Left colon (tissue), 2 donors: ENCODE measurements at places on chromosomes 6 and 20.

DNA sequence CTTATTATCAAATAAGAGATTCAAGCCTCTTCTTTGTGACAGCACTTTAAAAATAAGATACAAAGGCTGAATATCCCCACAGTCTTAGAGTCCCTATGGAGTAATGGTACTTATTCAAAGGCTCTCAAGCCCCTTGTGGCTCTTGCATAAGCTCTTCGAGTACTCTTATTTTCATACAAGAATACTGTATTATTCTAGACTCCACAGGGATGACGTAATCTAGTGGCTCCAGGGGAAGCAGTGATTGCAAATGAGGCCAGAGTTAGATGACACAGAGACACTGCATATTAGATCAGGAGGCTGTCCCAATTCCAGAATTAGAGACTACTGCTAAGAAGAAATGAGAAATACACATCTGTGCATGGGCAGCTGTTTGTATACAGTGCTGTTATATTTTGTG, 1195.9 kb upstream of the MAP3K7 start:
- no peak for DNase-seq

GRCh38 chr20:44946271-44946852, 13.8 kb downstream of the TOMM34 start:
- DNase-seq, result no peak

DNA sequence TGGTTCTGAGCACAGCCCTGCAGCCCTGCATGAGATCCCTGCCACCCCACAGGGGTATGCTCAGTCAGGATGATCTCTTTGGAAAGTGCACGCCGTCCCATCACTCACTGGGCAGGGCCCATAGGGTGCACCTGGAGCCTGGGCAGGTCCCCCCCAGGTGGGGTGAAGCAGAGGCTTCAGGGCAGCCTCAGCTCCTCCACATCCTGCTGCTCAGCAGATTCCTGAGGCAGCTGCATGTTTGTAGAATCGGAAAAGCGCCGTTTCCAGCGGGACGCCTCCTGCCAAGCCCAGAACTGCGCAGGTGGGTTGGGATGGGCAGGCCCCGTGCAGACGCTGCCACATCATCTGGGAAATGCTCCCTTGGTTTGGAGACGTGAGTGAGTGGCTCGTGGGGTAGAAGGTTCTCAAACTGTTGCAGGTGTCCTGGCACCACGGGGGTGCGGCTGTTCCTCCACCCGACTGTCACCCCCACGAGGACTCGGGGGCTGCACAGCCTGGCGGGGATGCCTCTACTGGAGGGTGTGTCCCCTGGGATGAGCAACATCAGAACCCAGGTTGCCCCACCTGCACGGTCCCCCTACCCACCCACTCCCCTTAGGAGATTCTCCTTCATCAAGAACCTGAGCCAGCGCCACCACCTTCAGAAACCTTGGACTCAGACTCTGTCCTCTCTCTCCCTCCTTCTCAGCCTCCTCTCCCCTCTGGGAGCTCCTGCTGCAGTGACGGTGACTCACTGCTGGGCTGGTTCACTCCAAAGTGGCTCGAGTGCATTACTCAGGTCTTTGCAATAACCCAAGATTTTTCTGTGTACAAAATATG, 334.1 kb downstream of the TAF4 start:
- no peak for DNase-seq

GRCh38 chr20:13220904-13221297, at the start of gene ISM1:
Gene ISM1, plus strand, starts transcription at chr20:13221274. Its CDS starts 503 bp downstream, at chr20:13221777.
- no peak for DNase-seq

DNA sequence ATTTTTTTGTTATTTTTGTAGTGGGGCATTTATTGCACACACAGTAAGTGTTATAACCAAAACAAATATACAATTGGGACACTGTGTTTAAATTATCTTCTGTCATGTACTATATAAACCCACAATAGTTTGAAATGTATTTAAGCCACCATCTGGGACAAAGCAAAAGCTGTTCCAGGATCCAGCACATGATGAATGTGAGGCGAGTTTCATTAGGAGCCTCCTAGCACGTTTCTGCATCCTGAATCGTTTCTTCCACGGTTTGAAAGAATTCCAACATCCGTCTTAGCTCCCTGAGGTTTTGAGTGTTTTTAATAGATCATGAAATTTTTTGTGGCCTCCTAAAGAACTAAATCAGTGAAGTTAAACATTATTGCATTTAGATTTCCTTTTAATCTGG, 65.8 kb downstream of the EYA4 start:
- DNase-seq, result no peak

GRCh38 chr6:106510090-106510970, 119.0 kb downstream of the RTN4IP1 start:
- peak; percentile 87 for DNase-seq

DNA sequence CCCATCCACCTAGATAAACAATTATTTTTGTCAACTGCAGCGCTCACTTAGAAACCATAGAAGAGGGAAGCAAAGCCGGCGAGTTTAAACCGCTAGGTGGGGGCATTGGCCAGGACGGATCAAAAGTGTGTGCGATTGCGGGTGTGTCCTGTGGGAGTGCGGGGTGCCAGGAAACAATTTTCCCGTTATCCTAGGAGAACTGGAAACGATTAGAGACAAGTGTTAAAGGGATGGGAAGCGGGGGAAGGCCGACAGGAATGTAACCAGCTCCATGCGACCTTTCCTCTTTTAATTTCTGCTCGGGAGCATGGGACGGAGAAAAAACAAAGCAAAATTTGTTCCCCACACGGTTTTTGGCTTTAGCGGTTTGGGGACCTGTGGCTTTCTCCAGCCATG, 2.8 kb upstream of the HTR1B start:
- peak; percentile 62 for DNase-seq

DNA sequence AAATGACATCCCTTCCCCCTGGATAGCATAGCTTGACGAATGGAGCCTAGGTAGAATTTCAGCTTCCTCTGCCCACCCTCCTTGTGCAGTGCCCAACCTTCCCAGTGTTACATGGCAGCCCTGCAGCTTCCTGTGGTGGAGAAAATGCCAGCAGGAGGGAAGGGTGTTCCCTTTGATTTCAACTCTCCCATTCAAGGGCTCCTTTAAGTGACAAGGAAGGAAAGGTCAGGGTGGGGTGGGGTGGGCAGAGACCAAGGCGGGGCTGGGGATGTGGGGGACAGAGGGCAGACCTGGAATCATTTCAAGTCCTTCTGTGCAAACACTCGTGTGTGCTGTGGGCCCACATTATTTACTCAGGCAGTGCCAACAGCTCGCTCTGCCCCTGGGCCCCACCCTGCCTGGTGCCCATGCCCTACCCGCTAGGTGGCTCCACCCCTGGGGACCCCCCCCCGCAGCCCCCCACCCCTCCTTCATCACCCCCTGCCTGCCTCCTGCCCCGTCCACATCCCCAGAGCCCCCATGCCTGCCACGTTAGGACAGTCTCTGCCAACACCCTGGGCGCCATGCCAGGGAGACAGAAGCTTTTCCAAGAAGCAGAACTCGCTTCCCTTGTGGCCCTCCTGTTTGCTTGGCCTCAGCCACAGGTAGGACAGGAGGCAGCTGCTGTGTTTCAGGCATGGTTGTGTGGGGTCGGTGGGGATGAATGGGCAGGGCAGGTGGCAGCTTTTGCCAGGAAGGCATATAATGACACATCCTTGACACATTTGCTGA, 9.4 kb downstream of the SPDEF start:
- DNase-seq, result peak; percentile 80

- no peak for DNase-seq
These were observed 35.5 kb upstream of the BMP2 start for GRCh38 chr20:6732001-6732447.

DNA sequence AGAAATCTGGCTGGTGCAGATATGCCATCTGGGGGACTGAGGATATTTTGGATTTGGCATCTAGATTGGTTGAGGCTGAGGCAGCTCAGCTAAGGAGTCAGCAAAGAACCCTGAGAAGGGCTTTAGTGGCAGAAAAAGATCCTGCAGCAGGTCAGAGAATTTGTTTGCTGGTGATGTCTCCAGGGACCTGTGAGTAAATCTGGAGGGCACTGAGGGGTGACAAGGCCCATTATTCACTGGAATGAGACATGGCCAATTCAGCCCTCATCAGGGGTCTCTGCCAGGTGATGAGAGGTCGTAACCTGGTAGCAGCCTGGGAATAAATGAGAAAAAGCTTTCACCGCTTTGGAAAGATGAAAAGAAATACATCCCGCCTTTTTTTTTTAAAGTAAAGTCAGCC, 118.3 kb upstream of the FBXL4 start:
- no peak for DNase-seq

DNA sequence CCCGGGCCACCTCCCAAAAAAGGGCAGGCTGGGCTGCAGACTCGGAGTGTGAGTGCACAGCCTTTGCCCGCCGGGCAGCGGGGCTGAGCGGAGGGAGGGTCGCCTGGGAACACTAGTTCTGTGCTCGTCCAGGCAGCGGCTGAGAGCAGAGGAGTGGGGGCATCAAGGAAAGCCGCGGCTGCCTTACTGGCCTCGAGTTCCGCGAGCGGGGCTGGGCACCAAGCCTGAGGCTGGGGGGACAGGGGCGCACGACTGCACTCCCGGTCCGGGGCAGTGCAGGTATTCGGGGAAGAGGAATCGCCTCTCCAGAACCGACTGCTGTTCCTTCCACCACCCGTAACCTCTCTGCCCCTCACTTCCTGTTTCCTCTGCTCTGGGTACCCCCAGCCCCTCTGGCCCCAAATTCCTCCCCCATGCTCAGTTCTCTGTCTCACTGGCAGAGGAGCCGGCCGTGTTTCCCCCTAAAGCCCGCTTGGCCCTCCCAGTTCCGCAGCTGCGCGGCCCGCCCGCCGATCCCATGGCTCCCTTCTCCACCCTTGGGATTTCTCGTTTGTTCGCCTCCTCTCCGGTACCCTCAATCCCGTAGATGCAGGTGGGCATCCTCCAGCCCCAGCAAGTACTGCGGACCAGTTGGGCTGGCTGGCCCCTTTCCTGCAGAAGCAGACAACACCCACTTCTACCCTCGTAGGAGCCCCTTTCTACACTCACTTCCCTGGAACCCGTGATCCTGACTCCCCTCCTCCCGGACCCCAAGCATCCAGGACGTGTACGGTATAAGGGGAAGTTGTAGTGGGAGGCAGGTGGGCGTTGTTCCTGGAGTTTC, 5.1 kb downstream of the RING1 start:
- DNase-seq, result no peak

DNA sequence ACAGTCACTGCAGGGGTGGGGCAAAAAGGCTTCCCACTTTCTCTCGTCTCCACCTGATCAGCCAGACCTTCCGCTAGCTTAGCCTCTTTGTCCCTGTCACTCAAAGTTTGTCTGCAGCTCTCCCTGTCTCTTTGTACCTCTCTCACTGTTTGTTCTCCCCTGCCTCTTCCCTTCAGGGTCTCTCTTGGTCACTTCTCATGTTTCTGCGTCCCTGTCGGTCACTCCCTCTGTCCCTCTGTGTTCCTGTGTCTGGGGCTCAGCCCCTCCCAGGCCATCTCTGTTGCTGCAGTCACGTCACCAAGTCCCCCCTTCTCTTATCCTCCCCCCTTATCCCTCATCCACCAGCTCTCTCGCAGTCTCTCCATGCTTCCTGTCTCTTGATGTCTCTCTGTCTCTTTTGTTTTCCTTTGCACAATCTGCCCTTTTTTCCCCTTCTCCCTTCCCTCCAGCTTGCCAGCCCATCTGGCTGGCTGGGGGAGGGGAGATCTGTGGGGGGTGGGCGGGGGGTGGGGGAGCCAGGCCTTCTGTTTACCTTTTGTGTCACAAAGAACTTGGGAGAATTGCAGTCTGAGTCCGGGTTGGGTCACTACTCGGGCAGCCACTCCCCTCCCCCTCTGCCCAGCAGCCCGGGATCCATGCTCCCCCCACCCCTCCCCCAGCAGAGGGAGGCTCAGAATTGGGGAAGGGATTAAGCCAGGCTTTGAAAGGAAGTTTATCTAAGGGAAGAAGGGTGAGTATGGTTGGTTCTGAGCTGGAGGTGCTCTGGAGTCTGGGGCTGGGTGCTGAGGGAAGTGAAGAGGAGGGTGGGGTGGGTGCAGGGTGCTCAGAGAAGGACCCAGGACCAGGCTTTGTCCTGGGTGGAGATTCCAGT, 32.3 kb downstream of the FOXP4 start:
- DNase-seq, result no peak

DNA sequence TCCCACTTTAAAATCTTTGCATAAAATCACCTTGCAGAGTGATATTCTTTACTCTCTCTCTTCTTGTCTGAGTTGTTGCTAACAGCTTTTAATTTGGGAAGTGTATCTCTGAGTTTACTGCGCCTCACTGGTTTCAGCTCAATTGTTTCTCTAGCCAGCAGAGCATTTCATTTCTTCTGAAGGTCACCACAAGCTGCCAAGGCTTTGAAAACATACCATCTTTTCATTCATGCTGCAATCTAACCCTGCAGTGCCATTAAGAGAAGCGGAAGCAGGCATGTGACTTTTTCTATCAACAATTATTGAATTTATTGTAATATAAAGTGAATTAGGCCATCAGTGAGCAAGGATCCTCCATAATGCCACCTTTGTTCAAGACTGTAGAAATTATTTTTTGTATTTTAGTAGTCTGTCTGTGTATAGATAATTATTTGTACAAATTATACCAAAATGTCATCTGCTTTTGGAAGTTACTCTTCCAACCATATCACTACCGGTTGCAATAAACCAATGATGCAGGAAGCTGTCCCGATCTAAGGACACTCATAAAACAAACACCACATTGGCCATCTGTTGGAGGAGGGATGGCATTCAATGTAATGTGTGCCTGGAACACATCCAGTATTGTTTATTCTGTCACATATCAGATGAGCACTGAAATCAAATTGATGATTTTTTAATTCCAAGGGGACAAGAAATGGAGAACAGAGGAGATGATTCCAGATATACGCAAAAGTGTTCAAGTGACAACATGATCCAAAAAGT, 26.8 kb downstream of the HS3ST5 start:
- DNase-seq, result no peak

DNA sequence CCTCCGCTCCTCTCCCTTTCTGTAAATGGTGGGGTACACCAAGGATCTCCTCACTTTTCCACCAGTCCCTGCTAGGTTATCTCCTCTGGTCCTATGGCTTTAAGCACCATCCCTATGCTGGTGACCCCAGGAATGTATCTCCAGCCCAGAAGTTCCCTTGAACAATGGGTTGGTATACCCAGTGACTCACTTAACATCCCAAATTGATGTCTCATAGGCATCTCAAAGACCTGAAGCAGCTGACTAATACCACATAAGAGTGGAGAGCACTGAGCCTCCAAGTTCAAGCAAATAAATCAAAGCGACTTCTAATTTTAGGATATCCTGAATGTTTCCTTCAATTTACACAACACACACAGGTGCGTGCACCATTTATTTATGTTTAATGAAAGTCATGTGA, 48.3 kb downstream of the ADGRF1 start:
- DNase-seq, result no peak

GRCh38 chr20:19701429-19701828, 56.6 kb upstream of the RIN2 start:
- DNase-seq, result no peak

DNA sequence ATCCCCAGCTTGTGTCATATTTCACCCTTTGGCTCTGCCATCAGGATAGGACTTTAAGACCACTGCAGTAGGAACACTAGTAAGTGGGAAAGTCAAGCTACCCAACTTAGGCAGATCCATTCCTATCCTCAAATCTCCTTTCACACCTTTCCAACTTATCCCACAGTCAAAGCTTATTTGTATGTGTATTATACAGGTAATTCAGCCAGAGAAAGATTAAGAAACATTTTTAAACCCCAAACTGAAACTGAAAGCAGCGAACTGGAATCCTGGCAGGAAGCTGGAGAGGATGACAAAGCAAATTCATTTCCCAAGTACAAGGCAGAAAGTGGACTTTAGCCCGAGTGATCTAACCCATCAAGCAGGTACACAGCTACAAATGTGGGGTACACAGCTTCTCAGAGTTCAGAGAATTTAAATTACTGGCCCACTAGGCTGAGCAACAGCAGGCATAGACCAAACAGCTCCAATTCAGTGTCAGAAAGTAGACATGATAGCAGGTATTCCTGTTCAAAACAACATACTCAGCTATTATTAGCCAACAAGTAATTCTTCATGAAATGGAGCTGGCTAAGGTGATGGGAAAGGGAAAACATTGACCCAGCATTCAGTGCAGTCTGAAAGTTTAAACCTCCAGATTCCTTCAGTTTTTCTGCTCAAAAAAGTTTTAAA, 39.1 kb downstream of the ILRUN start:
- no peak for DNase-seq
